ENCODE measurements at places on chromosomes 7 and 10.

GRCh38 chr10:33227489-33227888, 107.0 kb downstream of the NRP1 start:
- DNase-seq = no peak

DNA sequence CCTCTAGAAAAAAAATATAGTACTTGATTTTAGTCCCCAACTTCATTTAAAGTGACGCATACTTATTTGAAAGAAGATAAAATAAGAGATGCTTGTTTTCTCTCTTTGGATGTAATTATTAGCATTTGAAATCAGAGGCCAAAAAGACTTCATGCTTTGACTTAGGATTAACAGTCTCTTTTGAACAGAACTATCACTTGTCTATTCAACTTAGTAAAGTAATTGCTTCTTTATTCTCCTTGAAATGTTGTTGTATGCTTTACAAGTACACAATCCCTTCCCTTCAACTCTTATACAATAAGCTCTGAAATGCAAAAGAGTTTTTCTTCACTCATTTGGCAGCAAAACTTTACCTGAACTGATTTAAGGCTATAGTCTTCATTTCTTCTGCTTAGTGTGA, 80.8 kb downstream of the HIBADH start:
- DNase-seq = no peak

GRCh38 chr10:78764846-78765430, 303.8 kb upstream of the ZMIZ1 start:
- no peak for DNase-seq

- DNase-seq = no peak
These were observed 93.0 kb downstream of the PTPRN2 start for GRCh38 chr7:158494643-158495042.

DNA sequence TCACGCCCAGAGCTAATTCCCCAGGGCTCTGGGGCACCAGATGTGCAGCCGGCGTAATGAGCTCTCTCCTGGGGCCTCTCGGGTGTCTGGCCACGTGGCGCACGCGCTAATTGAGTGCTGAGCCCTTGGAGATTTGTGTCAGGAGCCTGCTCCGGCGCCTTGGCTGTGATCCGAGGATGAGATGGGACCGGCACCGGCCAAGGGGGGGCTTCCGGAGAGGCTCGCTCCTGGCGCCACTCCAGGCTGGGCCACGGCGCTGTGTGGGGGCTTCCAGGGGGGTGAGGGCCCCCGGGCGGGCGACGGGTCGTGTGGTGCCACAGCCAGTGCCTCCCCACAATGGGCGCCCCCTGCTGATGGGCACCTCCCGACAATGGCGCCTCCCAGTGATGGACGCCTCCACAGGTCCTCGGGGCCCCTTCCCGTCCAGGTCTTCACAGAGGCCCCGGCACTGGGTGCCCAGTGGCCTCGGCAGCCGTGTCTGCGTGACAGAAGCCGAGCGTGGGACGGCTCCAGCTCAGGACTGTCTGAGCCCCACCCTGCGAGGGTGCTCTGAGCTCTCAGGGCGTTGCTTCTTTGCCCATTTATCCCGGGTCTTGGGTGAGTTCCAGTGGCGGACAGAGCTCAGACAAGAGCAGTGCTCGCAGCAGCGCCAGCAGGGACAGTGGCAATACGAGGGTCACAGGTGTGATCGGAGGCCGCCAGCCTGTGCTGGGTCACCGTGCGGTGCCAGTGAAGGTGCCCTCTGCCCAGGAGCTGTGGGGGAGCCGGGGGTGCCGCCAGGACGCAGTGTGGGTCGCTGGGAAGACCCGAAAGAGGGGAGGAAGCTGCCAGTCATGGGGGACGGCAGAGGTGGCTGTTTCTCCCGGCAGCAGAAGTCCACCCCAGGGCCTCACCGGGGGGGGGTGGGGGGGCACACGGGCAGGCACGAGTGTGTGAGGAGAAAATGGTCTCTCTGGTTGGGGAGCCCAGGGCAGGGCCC, 8.2 kb upstream of the NKX6-2 start:
- DNase-seq = no peak

DNA sequence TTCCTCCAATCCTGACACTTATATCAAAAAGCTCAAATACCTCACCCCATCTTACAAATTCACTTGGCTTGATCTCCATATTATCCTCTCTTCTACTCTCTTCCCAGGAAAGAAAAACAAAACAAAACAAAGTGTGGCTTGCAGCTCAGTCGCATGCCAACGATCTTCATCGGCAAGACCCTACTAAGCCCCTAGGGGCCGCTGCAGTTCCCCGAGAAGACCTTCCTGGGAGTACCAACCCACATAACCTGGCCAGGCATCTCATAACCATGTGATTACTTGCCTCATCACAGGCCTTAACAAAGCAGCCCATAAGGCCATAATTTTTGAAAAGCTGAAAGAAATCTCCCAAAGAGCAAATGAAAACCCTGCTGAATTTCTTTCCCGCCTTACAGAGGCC, 103.7 kb downstream of the ZNF92 start:
- no peak for DNase-seq
